ENCODE measurements at places on chromosomes 12 and 14.

- no peak for DNase-seq
Observed at GRCh38 chr12:12823300-12823699, 10.2 kb downstream of the DDX47 start.

DNA sequence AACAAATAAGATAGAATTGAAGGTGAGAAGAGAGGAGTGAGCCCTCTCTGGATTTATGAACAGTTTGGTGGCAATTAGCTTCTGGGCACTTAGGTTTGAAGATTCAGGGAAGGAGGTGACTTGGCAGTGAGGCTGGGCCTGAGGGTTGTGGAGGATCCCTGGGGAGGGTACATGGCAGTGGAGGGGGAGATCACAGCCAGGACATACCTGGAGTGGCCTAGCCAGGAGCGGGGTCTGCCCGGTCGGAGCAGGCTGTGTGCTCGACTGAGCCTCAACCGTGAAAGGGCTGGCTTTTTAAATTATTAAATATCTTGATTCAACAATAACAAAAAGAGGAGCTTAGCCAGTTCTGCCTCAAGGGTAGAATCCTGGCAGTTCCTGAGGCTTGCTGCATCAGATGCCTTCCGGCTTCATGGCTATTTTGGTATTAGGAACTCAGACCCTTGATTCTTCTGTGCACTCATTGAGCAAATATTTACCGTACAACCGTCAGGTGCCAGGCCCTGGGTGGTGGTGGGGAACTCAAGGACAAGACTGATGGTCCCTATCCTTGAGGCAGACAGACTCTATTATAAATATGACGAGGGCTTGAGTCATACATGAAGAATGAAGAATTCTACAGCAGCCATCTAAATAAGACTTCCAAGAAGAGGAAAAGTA is 73.4 kb downstream of the SPTB start:
- DNase-seq, result peak; percentile 66

DNA sequence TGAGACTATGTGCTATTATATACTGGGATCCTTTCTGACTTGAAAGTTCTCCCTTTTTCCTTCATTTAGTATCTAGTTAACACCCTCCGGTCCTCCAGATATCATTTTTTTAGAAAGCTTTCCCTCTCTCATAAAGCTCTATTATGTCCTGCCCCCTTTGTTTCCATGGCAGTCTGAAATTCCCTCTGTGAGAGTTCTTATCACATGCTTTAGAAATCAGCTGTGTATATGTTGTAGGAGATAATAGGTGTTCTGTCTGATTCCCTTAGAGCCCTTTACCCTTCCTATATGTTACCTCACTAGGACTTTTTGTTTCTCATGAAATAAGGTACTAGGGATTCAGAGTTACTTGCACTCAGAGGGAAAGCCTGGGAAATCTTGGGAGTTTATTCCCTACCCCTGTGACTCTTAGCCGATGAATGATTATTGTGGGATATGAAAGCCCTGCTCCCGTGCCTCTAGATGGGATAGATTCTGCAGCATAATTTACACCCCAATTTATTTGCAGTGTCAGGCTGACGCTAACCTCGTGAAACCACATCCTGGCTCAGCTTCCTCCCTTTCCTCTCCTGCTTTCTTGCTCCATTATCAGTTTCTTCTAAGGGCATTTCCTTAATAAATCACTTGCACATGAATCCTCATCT is 448.4 kb downstream of the MDGA2 start:
- no peak for DNase-seq

DNA sequence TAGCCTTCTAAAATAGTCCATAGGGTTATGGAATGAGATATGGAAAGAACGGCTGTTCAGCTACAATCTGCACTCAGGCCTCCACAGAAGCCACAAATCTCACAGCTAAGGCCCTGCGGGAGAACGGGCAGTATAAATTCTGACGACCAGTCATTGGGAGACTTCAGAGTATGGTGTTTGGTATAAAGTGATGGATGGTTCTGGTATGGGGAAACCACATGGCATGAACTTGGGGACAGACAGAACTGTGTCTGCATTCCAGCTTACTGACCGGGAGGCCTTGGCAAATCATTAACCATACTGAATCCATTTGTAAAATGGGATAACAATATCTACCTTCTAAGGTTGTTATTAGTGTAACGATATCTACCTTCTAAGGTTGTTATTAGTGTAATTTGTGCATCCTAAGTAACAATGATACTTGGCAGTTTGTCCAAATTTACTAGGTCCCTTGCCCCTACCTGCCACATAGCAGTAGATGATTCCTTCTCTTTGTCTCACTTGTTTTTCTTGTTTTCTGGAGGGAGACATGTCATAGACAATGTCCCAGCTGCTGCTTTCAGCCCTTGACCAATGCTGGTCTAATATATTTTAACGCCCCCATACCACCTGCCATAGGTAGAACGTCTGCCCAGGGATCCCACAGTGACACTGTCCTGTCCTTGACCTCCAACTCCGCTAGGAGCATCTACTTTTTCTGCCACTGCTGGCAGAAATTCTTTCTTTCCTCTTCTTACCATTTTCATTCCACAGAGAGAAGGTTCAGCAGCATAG is 6.8 kb downstream of the CDKL1 start:
- DNase-seq, result no peak

DNA sequence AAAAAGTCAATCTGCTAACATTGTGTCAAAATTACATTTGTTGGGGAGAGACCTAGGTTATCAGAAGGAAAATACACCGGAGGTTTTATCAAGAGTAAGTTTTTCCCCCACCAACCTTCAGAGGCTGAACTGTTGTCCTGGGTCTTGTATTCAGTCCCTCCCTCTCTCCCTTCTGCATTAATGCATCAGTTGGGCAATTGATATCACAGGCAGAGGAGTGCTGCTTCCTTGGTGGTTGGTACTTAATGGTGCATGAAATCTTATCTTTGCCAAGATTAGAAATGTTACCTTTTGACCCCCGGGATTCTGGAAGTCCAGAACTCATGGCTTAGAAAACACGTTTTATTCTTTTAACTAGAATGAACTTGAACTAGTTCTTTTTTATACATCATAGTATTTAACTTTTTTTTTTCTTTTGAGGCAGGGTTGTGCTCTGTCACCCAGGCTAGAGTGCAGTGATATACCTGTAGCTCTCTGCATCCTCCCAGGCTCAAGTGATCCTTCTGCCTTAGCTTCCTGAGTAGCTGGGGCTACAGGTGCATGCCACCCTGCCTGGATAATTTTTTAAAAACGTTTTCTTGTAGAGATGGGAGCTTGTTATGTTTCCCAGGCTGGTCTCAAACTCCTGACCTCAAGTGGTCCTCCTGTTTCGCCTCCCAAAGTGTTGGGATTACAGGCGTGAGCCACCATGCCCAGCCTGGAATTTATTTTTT is 4.9 kb downstream of the PCBP2 start:
- no peak for DNase-seq

DNA sequence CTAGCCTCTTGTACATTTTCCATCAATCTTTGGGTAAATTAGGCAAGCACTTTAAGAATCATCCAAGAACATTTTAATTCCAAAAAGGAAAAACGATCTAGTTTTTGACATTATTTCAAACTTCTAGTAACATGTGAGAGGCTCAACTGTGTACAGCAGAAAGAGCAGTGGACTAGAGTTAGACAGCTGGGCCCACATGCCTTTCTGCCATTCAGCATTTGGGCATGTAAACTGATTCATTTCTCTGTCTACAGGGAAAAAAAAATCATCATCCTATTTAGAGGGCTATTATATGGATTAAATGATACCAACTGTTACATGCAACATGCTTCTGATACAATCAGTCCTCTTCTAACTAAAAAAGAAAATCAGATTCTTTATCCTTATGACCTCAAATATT is 17.7 kb downstream of the ATP2B1 start:
- DNase-seq, result no peak

- DNase-seq, result no peak
Observed at GRCh38 chr12:76402259-76402658, 54.0 kb upstream of the BBS10 start.

DNA sequence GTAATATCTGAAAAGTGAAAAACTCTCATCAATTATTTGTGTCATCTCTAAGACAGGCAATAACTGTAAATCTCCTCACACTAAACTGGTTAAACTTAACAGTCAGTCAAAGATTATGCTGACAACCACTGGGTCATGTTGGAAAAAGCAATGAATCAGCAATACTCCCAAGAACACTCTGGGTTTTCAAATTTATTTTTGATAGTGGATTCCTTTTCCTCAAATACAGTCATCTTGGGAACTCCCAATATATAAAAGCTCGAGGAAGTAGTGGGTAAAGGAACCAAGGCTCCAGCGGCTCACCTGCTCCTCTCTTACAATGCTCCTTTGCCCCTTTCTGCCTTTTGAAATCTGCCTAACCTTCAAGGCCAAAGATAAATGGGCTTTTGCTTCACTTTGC is 70.0 kb downstream of the ARMH4 start:
- DNase-seq, result no peak

DNA sequence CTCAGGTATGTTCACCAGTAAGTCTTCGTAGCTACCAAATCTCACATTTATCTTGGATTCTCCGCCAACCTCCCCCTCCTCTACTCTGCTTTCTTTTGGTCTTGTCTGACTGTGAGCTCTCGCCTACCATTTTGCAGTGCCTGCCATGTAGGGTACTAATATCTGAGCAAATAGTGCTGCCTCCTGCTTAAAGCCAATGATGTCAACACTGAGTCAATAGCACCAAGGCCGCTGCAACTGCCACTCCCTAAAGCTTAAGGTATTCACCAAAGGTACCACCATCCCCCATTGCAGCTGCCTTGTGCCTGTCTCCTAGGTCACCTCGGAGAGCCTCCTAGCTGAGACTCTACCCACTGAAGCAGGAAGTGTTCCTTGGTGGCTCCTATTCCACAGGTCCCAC is 114.8 kb upstream of the FUT8 start:
- peak; percentile 21 for DNase-seq

- DNase-seq, result no peak
Observed at GRCh38 chr14:24224618-24225071, 7.5 kb downstream of the NEDD8 start.

DNA sequence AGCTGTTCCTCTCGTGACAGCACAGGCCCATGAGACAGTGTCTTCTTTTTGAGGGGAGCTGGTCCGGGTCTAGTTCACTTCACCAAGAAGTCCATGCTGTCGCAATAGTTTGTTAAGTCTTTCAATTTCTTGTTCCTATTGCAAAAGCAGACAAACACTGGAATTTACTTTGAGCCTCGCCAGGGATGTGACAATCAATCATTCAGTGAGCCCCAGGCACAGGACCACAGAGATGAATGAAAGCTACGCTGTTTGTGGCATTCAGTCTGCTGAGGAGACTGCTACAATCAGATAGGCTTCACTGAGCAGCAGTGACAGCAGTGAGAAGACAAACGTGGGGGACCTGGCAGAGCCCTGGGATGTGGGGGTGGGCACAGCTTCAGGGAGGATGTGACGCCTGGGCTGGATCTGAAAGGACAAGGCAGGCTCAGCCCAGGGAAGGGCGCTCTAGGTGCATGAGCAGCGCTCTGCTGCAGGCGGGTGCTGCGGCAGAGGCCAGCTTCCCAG is 35.5 kb downstream of the TCTN1 start:
- DNase-seq, result no peak

- DNase-seq, result no peak
Observed at GRCh38 chr12:101694297-101694848, 3.1 kb upstream of the CHPT1 start.

GRCh38 chr12:27843714-27844245 is 63.7 kb upstream of the MANSC4 start:
- DNase-seq, result no peak

DNA sequence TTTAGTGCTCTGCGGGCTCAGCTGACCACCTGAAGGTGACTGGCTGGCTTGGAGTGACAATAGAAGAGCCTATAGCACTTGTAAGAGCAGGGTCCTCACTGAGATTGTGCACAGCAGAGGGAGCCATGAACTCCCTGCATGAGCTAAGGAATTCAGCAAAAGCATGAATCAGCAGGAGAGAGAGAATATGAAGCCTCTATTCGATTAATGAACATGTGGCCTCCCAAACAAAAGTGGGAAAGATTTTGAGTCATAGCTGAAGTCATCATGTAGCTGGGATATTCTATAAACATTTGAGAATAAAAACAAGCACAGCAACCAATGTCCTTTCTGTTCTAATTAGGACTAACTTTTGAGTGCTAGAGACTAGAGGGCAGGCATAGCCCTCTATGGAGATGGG is 626.6 kb downstream of the DIO2 start:
- DNase-seq, result no peak

- DNase-seq, result no peak
Observed at GRCh38 chr12:27575762-27576118, 51.7 kb downstream of the PPFIBP1 start.

DNA sequence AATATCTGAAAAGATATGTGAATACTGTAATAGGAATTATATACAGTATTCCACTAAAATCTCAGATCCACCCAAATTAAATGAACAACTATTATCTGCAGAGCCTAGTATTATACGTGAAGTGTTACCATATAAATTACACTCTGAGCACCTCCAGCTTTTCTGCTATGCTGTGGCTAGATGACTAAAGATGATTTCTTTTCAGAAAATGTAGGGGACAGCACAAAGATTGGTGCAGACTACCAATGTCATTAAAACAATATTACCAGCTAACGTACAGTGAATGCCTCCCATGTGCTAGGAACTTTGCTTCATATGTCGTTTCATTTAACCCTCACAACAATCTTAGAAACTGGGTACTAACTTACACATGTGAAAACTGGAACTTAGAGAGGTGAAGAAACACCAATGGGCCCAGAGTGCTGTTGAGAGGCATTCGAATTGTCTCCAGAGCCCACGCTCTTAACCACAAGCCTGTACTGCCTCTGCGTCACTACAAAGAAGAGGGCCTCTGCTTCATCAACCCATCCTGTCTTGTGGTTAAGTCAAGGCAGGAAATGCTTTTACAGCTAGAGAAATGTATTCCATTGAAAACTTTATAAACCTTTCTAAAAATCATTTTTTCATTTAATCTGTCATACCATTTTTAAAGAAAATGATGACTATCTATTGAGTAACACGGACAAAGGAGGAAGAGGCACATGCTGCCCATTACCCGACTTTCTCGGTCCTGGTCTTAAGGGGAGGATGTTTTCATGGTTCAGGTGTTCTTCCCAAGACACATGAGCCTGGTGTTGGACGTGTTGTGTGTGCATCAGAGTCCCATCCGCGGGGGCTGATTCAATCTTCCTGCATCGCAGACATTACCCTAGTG is 1.3 kb downstream of the GPR65 start:
- DNase-seq, result no peak

- no peak for DNase-seq
Observed at GRCh38 chr12:20272801-20273200, 95.5 kb upstream of the PDE3A start.

DNA sequence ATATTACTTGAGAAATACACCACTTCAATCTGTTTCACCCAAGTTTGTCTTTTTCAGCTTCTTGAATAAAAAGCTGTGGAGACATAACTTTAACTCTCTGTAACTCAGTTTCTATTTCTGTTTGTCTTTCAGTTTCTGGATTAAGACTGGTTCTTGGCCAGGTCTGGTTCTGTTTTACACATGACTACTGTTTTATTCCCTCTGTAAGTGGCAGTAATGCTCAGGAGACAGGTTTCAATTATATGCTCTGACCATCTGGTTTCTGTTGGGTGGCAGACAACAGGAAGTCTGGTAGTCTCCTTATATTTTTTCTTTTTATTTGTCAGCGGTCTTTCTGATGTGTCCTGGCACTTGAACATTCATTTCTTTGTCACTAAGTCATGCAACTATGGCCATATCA is 102.9 kb downstream of the RPS29 start:
- no peak for DNase-seq
